ENCODE measurements at places on chromosomes 3 and 15.

DNA sequence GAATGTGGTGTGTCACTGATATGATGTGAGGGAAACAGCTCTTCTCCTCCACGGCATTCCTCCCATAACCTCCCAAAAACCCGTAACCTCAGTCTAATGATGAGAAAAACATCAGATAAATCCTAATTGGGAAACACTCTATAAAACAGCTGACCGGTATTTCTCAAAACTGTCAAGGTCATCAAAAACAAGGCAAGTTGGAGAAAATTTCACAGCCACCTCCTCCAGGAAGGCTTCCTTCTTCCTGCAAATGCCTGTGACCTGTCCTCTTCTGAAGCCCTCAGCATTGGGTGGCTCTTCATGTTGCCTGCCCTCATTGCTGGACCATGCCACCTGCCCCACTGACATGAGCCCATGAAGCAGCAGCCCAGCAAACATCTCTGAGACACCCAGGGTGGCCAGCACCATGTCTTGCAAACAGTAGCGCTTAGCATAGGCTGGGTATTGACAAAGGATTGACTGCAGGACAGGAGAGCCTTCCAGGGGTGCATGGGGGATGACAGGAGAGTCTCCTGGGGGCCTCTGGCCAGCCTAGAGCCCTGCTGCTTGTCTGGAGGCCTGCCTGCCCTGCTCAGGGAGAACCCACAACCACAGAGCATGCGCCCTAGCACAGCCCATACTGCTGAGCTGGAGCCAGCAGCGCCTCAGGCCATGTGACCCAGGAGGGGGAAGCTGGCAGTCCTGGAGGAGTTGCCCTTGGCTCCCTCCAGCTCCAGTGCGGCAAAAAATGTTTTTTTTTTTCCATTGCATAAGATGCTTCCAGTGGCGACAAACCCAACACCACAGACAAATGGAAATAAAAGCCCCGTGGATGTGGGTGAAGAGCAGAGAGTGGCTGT, 49.7 kb downstream of the XXYLT1 start:
- no peak for DNase-seq

- no peak for DNase-seq
Observed at GRCh38 chr3:197503652-197504051, 52.1 kb downstream of the BDH1 start.

GRCh38 chr3:196163666-196164493, 47.3 kb downstream of the ZDHHC19 start:
- DNase-seq = no peak

DNA sequence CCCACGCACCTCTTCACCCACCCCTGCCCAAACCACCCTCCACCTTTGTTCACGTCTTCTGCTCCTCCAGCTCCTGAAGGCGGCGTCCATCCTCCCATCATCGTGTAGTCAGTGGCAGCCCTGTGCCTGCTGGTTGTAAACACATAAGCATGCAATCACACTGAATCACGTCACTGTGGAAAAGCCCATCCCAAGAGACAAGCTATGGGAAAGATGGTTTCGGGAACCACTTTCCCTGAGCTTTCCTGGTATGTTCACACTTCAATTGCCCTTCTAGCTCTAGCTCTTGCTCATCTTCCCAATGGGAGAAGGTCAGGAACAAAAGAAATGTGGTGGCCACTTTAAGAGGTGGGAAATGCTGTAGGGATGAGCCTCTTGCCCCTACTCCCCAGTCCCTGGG, 14.4 kb upstream of the GOLGA8J start:
- no peak for DNase-seq

All from AG09319 (cell line).